NCI-H2171 treated with DMSO at 0.1 percent for 48 hours (cell line): ENCODE measurements at places on chromosomes 6 and 20.

DNA sequence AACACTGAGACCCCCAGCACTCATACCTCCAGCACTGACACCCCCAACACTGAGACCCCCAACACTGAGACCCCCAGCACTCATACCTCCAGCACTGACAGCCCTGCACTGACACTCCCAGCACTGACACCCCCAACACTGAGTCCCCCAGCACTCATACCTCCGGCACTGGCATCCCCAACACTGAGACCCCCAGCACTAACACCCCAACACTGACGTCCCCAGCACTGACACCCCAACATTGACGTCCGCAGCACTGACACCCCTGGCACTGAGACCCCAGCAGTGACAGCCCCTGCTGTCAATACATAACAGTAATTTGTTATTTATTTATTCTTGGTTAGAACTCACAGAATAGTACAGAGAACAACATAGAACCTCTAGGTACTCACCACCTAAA lies 58.0 kb downstream of the ERMARD start:
- DNase-seq: no peak

- DNase-seq: no peak
Measured at GRCh38 chr20:62534526-62535221, 58.9 kb upstream of the GATA5 start.

DNA sequence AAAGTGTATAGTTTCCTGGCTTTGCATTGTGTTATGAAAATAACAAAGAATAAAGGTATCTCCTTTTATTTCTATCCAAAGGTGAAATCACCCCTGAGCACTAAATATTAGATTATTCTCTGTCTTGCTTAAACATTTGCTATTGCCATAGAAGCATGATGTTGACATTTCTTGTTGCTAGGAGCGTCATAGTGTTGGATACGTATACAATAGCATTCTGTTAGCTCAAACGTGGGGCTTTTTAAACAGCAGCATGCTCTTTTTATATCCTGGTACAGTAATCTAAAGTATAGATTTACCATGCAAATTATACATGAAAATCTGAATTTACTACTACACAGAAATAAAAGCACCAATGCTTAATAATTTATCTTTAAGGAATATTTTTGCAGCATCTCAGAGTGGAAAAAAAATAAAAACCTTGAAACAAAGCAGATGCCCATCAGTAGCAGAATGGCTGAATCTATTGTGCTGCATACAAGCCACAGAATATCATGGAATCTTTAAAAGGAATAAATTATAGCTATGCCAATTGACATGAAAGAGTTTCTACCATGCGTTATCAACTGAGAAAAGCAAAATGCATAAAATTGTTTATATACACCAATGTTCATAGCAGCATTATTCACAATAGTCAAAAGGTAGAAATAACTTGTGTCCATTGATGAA lies 9.6 kb upstream of the HSF2 start:
- DNase-seq: peak; percentile 17

GRCh38 chr6:16764188-16764950 lies 3.1 kb upstream of the ATXN1 start:
- DNase-seq: peak; percentile 4

- no peak for DNase-seq
Measured at GRCh38 chr6:46584586-46584985, 68.0 kb downstream of the CYP39A1 start.

DNA sequence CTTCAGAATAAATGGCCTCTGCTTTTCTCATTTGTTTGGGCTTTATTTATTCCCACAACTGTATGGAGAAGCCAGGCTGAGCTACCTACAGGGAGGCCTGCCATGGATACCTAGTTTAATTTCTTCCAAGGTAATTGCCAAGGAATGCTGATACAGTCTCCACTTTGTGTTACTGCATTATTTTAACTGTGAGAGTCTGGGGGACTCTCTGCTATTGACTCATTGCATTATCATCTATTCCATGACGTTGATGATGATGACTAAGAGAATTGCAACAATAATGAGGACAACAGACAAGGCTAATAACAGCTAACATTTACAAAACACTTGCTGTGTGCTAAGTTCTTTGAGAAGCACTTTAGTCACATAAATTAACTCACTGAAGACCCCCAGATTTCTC lies 88.3 kb upstream of the COL21A1 start:
- no peak for DNase-seq

DNA sequence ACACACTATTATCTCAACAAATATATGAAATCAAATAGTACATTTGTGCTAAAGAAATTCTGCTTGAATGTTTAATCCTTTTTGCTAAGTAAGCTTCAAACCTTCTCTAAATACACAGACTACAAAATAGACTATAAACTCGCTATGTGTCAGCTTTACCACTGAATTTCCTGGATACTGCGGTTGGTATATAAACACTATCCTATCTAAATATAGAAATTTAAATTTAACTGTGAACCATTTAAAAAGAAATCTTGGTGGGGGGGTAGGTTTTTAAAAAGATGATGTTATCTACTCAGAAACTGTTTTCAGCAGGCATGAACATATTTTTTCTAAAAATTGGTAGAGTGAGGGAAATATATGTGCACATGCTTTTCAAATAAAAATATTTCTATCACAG lies 306.5 kb upstream of the RUNX2 start:
- DNase-seq: no peak

- DNase-seq: no peak
Measured at GRCh38 chr6:43749461-43749860, 20.6 kb upstream of the VEGFA start.

- peak; percentile 44 for DNase-seq
Measured at GRCh38 chr20:5000263-5001173, 792 bp downstream of the SLC23A2 start.

DNA sequence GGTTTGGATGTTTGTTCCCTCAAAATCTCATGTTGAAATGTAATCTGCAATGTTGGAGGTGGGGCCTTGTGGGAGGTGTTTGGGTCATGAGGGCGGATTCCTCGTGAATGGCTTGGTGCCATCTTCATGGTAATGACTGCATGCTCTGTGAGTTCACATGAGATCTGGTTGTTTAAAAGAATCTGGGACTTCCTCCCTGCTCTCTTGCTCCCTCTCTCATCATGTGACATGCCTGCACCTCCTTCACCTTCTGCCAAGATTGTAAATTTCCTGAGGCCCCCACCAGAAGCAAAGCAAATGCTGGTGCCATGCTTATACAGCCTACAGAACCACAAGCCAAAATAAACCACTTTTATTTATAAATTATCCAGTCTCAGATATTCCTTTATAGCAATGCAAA lies 250.3 kb upstream of the PLN start:
- no peak for DNase-seq

DNA sequence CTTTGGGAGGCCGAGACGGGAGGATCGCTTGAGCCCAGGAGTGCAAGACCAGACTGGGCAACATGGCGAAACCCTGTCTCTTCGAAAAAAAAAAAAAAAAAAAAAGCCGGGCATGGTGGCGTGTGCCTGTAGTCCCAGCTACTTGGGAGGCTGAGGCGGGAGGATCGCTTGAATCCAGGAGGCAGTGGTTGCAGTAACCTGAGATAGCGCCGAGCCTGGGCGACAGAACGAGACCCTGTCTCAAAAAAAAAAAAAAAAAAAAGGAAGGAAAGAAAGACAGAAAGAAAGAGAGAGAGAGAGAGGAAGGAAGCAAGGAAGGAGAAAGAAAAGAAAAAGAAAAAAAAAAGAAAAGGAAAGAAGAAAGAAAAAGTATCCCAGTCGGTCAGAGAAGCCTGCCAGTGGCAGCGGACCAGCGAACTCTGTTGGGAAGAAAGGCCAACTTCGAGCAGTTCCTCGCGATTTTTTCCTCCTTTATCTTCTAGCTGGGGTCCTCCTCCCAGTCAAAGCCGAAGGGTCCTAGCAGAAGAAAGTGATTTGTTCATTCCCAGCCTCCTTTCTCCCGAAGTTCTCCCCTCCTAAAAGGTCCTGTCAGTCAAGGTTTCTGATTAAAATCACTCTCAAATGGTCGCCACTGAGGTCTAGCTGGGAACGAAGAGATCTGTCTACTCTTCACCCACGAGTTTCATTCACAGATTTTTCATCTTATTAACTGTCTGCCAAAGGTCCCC lies 2.4 kb upstream of the SYCP2L start:
- DNase-seq: no peak

DNA sequence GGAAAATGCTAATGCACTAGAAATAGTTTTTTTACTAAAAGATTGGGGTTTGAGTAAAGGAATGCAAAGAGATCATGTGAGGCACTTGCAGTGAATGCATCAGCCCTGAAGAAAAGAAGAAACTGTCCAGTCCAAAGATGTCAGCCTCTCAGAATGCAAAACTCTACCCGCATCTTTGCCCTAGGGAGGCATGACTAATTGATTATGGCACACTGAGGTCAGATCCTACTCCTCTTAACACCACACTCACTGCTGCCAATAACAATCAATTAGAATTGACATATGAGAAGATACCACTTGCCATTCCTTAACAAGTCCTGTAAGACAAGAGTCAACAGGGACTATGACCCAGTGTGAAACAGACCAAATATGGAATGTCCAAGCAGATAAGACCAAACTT lies 262.3 kb upstream of the PLN start:
- no peak for DNase-seq

DNA sequence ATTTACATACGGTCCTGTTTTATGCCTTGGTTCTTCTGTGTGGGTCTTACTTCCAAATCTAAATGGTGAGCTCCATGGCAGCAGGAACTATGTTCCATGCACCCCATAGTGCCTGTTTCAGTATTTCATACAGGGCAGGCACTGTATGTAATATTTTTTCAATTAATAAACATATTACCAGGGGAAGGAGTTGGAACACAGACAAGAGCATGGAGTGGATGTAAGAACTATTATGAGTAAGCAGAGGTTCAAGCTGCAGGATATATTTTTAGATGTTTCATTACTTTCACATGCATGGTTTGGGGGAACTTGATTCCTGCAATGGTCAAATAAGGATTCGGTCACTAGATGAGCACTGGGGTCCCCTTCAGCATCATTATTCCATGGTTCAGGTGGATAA lies 108.3 kb downstream of the KIF13A start:
- DNase-seq: no peak

DNA sequence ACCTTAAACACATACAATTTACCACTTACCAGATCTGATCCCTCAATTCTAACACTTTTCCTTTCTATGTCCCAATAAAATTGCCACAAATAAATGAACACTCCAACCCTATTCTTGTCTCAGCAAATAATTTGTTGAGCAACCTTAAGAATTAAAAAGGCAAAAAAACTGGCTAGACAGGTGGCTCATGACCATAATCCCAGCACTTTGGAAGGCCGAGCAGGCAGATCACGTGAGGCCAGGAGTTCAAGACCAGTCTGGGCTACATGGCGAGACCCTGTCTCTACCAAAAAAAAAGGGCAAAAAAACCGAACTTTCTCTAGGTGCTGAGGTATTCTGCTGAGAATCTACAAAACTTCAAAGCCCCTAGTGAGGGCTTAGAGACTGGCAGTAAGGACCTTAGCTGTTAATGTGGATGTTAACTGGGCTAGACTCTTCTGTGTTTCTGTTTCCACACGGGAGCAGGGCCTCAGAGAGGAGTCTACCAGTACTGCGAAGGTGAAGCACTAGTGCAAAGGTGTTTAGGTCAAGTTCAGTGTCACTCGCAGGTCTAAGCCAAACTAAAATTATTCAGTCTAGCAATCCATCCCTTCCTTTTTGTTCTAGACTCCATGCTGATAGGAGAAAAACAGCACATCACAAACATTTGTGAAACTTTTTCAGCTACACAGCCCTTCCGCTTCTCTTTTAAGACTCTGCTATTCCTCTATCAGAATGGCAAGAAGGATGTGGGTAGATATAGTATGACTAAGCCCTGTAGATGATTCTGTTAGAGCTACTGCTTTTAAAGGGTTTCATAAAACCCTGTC lies 2.6 kb downstream of the FASTKD5 start:
- DNase-seq: no peak

- no peak for DNase-seq
Measured at GRCh38 chr20:61353261-61354000, 101.4 kb downstream of the CDH4 start.

- DNase-seq: no peak
Measured at GRCh38 chr6:170485159-170485558, 67.9 kb downstream of the PSMB1 start.

GRCh38 chr20:33837096-33837830 lies 26.1 kb downstream of the CHMP4B start:
- DNase-seq: no peak

DNA sequence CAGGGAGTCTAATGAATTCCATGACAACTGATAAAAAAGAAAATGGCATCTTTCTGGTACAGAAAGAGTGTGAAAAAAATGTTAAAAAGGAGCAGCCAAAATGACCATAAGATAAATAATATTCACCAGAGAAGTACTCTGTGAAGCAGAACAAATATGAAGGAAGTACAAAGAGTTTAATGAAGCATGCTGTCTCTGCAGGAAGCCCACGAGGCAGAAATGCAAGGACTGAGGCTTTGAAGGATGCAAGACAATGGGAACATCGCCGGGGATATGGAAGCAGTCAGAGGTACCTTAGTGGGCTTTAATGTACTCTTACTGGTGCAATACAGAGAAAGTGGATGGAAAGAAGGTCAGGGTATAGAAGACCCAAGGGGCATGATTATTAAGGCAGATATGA lies 50.7 kb downstream of the NOX3 start:
- no peak for DNase-seq

GRCh38 chr20:13995086-13995665 lies at the start of gene MACROD2:
TSS of gene MACROD2 (plus strand) at chr20:13995516.
- DNase-seq: peak; percentile 99

GRCh38 chr6:168956141-168956838 lies 297.4 kb downstream of the THBS2 start:
- DNase-seq: no peak

GRCh38 chr20:4038047-4038459 lies 22.7 kb upstream of the RNF24 start:
- DNase-seq: no peak

DNA sequence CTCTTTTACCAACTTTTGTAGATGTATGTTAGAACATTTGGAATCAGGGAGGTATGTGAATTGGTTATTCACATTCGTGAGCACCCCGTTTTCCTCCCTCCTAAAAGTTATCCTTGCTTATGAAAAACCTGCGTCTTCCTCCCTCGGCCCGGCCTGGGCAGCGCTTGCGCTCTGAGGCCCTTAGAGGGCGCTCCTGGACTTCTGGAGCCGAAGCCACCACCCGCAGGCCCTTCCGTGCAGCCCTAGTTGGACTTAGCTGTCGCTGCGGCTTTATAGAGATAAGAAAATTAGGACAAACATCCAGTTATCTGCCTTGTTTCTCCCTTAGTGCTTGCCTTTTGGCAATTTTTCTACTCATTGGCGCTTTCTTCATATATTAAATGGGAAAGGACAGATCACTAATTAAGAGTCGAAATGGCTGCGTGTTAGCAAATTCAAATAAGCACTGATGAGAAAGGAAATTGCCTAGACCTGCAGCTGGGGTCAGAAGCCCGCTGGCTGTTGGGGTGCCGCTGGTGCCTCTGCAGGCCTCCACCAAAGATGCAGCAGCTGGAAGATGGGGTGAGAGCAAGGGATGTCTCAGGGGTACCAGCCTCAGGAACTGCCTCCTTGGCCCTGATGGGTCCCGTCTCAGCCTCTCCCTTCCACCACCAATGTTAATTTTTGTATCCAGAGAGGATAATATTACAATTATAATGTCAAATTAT lies 5.2 kb downstream of the FNDC1 start:
- DNase-seq: peak; percentile 68

- DNase-seq: no peak
Measured at GRCh38 chr6:25453288-25453687, 174.1 kb downstream of the CARMIL1 start.
